ENCODE measurements at places on chromosomes 1 and 21. TPM values are rescaled to one million over a fixed set of nuclear protein-coding genes. Genes with fewer than 3 reads are reported as not detected.

GRCh38 chr1:27759236-27759635 is 13.8 kb upstream of the STX12 start:
- no peaks in the 10 kb centered on the region for H3K4me1 ChIP-seq
- H3K27me3 ChIP-seq: no peaks in the 10 kb centered on the region
- H3K4me3 ChIP-seq: no peak overlapping the region
- H3K36me3 ChIP-seq: peaks cover 25% of the 10 kb centered on the region
- DNase-seq: no peak
- H3K27ac ChIP-seq: no peak overlapping the region

The USH2A gene
- not detected for total RNA-seq

The SFN gene
- not detected for total RNA-seq

The PADI2 gene
- total RNA-seq: not detected

DNA sequence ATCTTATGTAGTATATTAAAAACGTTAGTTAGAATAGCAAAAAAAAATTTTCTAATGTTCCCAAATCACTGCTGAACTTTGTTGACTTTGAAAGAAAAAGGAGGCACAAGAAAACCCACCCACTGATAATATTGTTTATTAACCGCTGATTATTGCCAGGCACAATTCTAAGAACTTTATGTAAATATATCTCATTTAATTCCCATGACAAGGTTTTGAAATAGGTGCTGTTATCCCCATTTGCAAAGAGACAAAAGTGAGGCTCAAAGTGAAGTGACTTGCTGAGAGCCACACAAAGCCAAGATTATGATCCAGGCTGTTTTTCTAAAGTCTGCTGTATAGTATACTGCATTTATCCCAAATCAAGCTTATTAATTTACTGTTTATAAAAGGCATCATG is 56.4 kb downstream of the SASS6 start:
- DNase-seq: no peak
- no peak overlapping the region for H3K27ac ChIP-seq
- peaks cover 76% of the 10 kb centered on the region for H3K36me3 ChIP-seq
- H3K4me1 ChIP-seq: no peaks in the 10 kb centered on the region
- H3K4me3 ChIP-seq: no peak overlapping the region

- 0 out of 2 replicates have a peak, but pooled peaks cover 10% of the 10 kb centered on the region for H3K27me3 ChIP-seq
- DNase-seq: no peak
- no peak overlapping the region for H3K27ac ChIP-seq
These were observed 31.1 kb upstream of the PDE9A start for GRCh38 chr21:42622284-42622683.

The PTAFR gene
- total RNA-seq: 0.47 TPM

DNA sequence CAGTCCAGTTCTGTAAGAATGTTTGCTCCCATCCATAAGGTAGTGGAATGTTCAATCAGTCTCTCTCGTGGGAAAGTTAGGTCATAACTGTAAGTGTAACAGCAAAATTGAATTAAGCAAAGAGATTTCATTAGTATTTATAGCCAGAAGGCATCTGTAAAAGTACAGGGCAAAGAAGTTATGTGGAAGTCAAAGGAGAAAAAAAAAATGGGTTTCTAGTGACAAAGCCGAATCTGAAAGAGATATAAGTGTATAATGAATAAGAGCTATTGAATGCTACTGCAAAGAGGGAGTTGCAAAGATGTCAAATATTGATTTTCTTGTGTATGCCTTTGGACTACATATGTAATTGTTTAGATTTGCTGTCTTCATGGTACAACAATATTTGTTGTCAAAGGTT is 47.4 kb upstream of the FOXD3 start:
- H3K27me3 ChIP-seq: peaks cover 4% of the 10 kb centered on the region
- H3K27ac ChIP-seq: no peak overlapping the region
- no peaks in the 10 kb centered on the region for H3K4me1 ChIP-seq
- no peak overlapping the region for H3K4me3 ChIP-seq
- no peak for DNase-seq

- no peak overlapping the region for H3K27ac ChIP-seq
- H3K4me1 ChIP-seq: no peaks in the 10 kb centered on the region
- DNase-seq: no peak
- H3K4me3 ChIP-seq: no peak overlapping the region
- H3K36me3 ChIP-seq: peaks cover 36% of the 10 kb centered on the region
These were observed 60.4 kb downstream of the DIP2A start for GRCh38 chr21:46518983-46519583.

DNA sequence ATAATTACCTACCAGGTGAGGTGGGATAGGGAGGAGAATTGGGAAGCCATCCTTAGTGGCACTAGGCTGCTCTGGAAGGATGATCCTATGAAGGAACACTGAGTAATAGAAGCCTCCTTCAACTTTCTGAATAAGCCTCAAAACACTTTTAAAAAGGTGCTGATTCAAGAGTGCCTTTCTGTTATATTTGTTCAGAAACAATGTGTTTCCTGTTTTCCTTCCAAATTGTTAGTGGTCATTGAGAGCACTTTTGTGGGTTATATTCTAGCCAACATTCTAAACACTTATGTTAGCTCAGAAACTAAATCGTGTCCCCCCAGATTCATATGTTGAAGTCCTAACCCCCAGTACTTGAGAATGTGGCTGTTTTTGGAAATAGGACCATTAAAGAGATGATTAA is 237.3 kb downstream of the TNR start:
- no peak for DNase-seq
- H3K4me1 ChIP-seq: no peaks in the 10 kb centered on the region
- no peaks in the 10 kb centered on the region for H3K27me3 ChIP-seq
- H3K27ac ChIP-seq: no peak overlapping the region
- no peak overlapping the region for H3K4me3 ChIP-seq

The POU3F1 gene
- not detected for total RNA-seq

- no peak overlapping the region for H3K4me3 ChIP-seq
- H3K27me3 ChIP-seq: no peaks in the 10 kb centered on the region
- H3K27ac ChIP-seq: no peak overlapping the region
- no peak for DNase-seq
- no peaks in the 10 kb centered on the region for H3K36me3 ChIP-seq
These were observed 181.7 kb upstream of the DPYD start for GRCh38 chr1:98102345-98103030.

The C1orf115 gene
- total RNA-seq: 2.5 TPM

DNA sequence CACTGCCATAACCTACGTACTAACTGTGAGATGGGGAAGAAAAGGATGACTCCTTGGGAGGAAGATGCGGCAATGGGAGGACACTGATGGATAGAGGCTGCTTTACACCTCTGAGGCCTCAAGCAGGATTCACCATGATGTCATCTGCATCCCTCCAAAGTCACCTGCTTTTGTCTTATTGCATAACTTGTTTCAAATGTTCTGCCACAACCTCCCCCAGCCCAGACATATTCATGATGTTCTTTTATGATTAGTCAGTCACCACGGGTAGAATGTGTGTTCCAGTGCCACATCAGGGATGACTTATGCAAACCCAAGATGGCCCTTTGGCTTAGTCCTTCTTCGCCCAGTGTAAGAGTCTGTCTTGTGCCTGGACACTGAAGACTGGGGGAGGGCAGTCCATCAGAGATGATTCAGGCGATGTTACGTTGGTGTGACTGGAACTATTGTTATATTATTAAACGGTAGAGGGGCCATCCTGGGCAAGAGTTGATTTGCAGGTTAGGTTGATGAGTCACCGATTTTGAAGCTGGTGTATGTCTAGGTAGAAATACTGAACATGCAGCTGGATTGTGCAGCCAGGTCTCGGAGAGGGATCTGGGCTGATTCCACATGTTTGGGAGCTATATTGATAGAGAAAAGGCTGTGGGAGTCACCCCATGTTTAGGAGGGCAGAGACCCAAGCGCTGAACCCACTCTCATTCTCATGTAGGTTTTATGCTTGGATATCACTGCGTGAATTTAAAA is 32.6 kb downstream of the RYR2 start:
- H3K4me1 ChIP-seq: no peaks in the 10 kb centered on the region
- no peaks in the 10 kb centered on the region for H3K27me3 ChIP-seq
- DNase-seq: no peak
- H3K27ac ChIP-seq: no peak overlapping the region
- H3K4me3 ChIP-seq: no peak overlapping the region
- H3K36me3 ChIP-seq: no peaks in the 10 kb centered on the region

DNA sequence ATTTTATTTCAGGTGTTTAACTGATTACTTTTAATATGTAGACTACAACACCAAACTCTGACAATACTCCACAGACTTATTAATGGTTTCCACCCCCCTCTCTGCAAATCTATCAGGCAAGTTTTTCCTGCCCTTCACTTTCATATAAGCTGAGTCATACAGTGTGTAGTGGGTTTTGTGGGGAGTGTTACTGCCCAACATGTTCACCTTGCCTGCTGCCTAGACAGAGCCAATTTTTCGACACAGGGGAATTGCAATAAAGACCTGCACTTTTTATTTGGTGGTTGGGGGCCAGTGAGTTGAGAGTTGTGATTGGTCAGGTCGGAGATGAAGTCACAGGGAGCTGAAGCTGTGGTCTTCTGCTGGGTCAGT is 119.7 kb downstream of the PPIAL4G start:
- no peaks in the 10 kb centered on the region for H3K4me1 ChIP-seq
- no peaks in the 10 kb centered on the region for H3K36me3 ChIP-seq
- H3K4me3 ChIP-seq: no peak overlapping the region
- no peaks in the 10 kb centered on the region for H3K27me3 ChIP-seq
- no peak overlapping the region for H3K27ac ChIP-seq

- peak; percentile 38 for DNase-seq
- H3K4me1 ChIP-seq: no peaks in the 10 kb centered on the region
- H3K27ac ChIP-seq: no peak overlapping the region
- no peaks in the 10 kb centered on the region for H3K36me3 ChIP-seq
- H3K4me3 ChIP-seq: no peak overlapping the region
- H3K27me3 ChIP-seq: no peaks in the 10 kb centered on the region
These were observed 32.3 kb upstream of the TENT5C start for GRCh38 chr1:117573386-117574023.

- DNase-seq: no peak
- no peaks in the 10 kb centered on the region for H3K27me3 ChIP-seq
- H3K27ac ChIP-seq: no peak overlapping the region
- H3K4me3 ChIP-seq: no peak overlapping the region
These were observed 32.2 kb downstream of the VASH2 start for GRCh38 chr1:212982430-212983152.

DNA sequence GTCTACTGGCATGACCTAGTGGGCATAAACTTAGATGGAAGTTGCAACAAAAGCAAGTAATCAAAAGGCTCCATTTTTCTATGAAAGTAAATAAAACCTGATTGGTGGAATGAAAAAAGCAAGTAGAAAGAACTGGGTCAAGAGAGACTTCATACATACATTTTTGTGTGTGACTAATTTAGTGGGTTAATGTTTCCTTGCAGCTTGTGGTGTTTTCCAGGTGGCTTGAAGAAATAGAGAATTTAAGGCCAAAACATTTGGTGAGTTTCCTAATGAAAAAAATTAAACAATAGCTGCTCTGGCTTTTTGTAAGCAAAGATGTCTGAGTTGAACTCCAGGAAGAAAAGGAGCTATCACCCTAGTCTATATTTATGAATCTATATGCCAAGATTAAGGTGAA is 71.0 kb downstream of the ZC3H11B start:
- DNase-seq: no peak
- H3K36me3 ChIP-seq: no peaks in the 10 kb centered on the region
- peaks cover 13% of the 10 kb centered on the region for H3K4me1 ChIP-seq
- no peaks in the 10 kb centered on the region for H3K27me3 ChIP-seq

DNA sequence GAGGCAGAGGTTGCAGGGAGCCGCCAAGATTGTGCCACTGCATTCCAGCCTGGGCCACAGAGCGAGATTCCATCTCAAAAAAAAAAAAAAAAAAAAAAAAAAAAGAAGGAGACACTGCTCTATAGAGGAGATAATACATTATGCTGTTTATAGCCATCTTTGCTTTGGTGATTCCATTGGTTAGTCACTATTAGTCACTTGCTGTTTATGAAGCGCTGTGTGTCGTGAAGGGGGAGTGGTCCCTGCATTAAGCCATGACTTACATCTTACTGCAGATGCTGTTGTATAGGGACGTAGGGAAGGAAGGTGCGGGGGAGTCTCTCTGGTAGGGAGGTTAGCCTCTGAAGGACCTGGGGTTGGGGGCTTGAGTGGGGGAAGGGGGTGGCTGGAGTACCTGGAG is 48.3 kb downstream of the HUNK start:
- H3K27ac ChIP-seq: no peak overlapping the region
- peak; percentile 63 for DNase-seq
- peaks cover 38% of the 10 kb centered on the region for H3K4me1 ChIP-seq

GRCh38 chr21:35113064-35113463 is 64.0 kb upstream of the RUNX1 start:
- H3K27me3 ChIP-seq: no peaks in the 10 kb centered on the region
- no peaks in the 10 kb centered on the region for H3K36me3 ChIP-seq
- H3K27ac ChIP-seq: no peak overlapping the region
- DNase-seq: no peak
- H3K4me3 ChIP-seq: no peak overlapping the region

The NR1I3 gene
- total RNA-seq: not detected

DNA sequence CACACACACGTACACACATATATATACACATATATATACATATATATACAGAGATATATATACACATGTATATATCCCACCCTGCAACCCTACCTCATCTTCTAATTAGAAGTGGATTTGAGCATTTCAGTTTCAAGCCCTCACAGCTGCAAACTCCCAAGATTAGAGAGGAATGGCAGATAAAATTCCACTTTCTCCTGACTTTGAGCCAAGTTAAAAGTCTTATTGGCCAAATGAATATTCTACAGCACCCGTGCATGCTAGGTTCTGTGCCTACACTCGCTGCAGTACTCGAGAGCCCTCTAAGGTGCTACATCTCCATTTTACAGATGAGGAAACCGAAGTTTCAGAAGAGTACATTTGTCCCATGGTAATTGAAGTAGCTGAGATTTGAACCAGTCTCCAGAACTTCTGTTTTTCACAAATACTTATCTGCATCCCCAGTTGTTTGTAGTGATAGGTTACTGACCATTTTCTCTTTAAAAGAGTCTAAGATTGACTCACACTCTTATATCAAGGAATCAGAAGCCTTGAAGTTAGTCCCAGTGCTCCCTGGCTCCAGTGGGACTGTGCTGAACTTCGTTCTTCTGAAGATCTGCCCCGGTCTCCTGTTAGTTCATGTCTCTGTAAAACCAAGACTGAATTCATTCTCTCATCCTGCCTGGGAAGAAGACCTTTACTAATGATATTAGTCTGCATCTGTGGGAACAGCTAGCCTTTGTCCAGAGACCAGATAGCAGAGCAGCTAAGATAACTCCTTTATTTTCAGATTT is 292.1 kb downstream of the TM2D1 start:
- no peaks in the 10 kb centered on the region for H3K27me3 ChIP-seq
- no peaks in the 10 kb centered on the region for H3K4me1 ChIP-seq
- no peaks in the 10 kb centered on the region for H3K36me3 ChIP-seq
- H3K27ac ChIP-seq: no peak overlapping the region
- DNase-seq: no peak
- H3K4me3 ChIP-seq: no peak overlapping the region

The SLC9C2 gene
- total RNA-seq: not detected
